ENCODE measurements at places on chromosomes 2 and 18. TPM values are rescaled to one million over a fixed set of nuclear protein-coding genes. Genes with fewer than 3 reads are reported as not detected.
A peak's percentile ranks its signal among the peaks of the same experiment; 100 is the strongest.

DNA sequence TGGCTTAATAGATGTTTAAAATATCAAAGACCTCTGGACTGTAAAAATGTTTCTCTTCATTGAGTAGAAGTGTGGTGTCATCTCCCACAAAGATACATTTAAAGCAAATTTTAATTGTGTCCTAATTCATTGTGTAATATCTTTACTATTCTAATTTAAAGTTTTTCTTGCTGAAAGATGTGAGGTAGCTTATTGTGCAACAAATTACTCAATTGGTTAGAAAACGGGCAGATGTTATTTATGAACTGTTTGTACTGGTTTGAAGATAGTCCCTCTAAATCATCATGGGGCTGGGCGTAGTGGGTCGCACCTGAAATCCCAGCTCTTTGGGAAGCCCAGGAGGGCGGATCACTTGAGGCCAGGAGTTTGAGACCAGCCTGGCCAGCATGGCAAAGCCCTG, 65.3 kb downstream of the CYBRD1 start:
- no peak for DNase-seq

The MTLN gene
- total RNA-seq, result 50.4 TPM

DNA sequence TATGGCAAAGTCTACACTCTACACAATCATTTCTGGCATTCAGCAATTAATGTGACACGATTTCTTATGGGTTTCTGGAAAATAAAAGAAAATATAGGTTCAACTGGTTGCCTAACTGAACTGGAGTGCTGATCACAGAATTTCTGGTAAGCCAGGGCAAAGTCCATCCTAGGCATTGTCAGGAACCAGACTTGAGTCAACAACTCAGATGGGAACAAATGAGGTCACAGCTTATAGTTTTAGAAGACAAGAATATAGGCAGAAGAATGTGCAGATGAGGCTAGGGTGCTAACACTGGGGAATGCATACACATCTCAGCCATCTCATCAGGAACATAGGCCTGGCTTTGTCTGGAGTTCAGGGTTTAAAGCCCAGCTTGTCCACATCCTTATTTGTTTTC, 317.2 kb upstream of the ID2 start:
- peak; percentile 77 for DNase-seq

The RESP18 gene
- total RNA-seq, result not detected

DNA sequence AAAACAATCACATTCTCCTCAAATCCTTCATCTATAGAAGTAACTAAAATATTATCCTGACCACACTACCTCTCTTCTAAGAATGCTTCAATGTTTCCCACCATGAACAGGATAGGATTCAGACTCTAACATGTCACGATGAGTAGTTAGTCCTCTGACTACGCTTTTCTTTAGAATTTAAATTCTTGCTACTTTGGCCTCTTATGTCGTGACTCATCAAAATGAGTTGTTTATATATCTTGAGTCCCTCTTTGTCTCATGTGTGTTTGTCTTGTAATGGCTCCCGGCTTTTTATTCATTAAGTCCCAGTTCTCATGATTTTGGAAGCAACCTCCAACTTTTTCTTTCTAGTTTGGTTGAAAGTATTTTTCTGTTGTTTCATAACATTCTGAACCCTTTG, 1289.2 kb downstream of the DSC3 start:
- no peak for DNase-seq

DNA sequence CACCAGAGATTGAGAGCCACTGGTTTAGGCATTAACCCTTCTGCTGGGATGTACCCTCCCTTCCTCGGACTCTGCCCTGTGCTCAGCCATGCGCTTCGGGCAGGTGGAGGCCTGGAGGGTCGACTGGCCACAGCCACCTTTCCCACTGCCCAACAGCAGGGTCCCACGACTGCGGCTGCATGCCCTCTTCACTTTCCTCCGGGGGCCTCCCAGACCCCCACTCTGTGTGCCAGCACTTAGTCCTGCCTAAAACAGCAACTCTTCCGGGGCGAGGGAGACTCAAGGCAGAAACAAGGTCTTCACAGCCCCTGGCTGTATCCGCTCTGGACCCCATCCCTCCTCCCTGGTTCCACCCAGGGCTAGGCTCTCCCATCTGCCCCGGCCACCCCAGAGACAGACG, 31.3 kb upstream of the BIN1 start:
- DNase-seq, result no peak

The NLRC4 gene
- 0.15 TPM for total RNA-seq

The LOXHD1 gene
- total RNA-seq, result not detected

The SPP2 gene
- total RNA-seq, result not detected

GRCh38 chr2:186486651-186487647, 889 bp downstream of the ZC3H15 start:
- peak; percentile 27 for DNase-seq
